ENCODE measurements at places on chromosomes 3 and 15. TPM values are rescaled to one million over a fixed set of nuclear protein-coding genes. Genes with fewer than 3 reads are reported as not detected.

SLC35G2 gene
- total RNA-seq: 8.2 TPM

GRK7 gene
- 0.10 TPM for total RNA-seq

CYP1A2 gene
- not detected for total RNA-seq

INO80 gene
- 26.6 TPM for total RNA-seq

ST3GAL6 gene
- total RNA-seq: 6.5 TPM

GOLGA6L7 gene
- total RNA-seq: not detected

CCNDBP1 gene
- total RNA-seq: 31.1 TPM

SKOR1 gene
- 0.21 TPM for total RNA-seq

RTP3 gene
- not detected for total RNA-seq

Measured in endothelial cell (in vitro differentiated cells).